ENCODE measurements at places on chromosomes 4 and X.

GRCh38 chr4:188403272-188403671 lies 264.0 kb downstream of the TRIML1 start:
- DNase-seq, result no peak

- no peak for DNase-seq
Observed at GRCh38 chrX:67717571-67717970, 173.8 kb downstream of the AR start.

DNA sequence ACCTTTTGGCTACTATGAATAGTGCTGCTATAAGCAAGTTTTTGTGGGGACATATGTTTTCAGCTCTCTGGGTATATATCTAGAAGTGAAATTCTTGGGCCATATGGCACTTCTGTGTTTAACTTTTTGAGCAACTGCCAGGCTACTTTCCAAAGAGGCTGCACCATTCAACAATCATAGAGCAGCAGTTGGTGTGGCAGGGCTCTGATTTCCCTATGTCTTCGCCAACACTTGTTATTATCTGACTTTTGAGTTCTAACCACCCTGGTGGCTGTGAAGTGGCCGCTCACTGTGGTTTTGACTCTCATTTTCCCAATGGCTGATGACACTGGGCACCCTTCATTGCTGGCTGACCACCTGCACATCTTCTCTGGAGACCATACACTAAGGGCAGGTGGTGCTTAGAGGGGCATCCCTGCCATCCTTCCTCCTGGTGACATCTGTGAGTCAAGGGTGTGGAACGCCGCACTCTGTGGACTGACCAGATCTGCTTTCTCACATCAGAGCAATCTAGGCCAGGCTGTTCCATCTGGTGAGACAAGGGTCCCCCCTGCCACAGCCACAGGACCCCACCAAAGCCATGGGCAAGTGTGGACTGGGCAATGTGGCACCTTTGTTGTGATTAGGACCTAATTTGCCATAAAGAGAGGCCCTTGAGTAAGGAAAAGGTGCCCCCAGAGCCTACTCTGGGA lies 49.6 kb downstream of the ZFYVE28 start:
- no peak for DNase-seq

- DNase-seq, result no peak
Observed at GRCh38 chr4:164765833-164766232, 11.9 kb downstream of the SMIM31 start.

GRCh38 chrX:49067285-49068120 lies 6.3 kb downstream of the PRAF2 start:
- DNase-seq, result no peak

DNA sequence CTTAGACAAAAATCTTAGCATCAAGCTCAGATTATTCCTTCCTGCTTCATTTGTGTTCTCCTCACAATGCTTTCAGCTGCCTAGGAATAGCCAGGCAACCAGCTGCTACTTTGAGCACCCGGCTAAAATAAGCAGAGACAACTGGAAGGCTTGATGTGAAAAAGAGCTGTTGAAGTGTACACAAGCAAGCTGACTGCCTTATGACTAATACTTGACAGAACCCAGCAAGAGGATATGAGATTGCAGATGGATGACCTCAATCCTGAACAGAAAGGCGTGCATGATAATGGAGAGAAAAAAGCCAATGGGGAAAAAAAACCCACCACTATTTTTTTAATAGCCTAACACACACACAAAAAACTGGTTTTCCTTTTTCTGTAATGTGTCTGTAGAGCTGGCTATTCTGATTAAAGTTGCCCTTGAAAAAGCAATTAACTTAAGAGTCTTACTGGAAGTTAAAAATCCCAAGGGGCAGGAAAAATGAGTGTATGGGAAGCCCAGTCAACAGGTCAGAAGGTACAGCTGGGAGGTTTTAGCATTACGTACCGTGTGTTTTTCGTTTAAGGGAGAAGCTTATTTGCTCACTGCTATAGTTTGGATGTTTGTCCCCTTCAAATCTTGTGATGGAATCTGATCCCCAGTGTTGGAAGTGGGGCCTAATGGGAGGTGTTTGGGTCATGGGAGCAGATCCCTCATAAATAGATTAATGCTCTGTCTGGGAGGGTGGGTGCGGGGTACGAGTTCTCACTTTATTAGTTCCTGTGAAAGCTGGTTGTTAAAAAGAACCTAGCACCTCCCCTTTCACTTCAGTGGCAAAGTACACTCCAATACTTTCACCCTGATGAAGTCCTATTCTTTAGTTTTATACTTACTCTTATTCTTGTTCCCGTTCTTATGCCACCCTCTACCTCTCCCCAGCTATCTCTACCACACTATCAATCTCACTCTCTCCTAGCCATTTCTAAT lies 37.1 kb upstream of the HERC6 start:
- peak; percentile 85 for DNase-seq
